ENCODE measurements at places on chromosomes 7 and 10. TPM values are rescaled to one million over a fixed set of nuclear protein-coding genes. Genes with fewer than 3 reads are reported as not detected.
A peak's percentile ranks its signal among the peaks of the same experiment; 100 is the strongest.

Gene C10orf67
- not detected for total RNA-seq

- H3K36me3 ChIP-seq, result no peaks in the 10 kb centered on the region
- no peak overlapping the region for H3K27ac ChIP-seq
- no peak overlapping the region for H3K4me3 ChIP-seq
- peaks cover 10% of the 10 kb centered on the region for H3K4me1 ChIP-seq
Measured at GRCh38 chr10:63391812-63392211, 74.0 kb downstream of the JMJD1C start.

- DNase-seq, result no peak
- H3K4me3 ChIP-seq, result no peak overlapping the region
- no peak overlapping the region for H3K27ac ChIP-seq
- peaks cover 23% of the 10 kb centered on the region for H3K4me1 ChIP-seq
- H3K36me3 ChIP-seq, result no peaks in the 10 kb centered on the region
Measured at GRCh38 chr10:11411926-11412545, 199.4 kb downstream of the USP6NL start.

GRCh38 chr10:34835908-34836508 lies 20.9 kb upstream of the PARD3 start:
- H3K36me3 ChIP-seq, result no peaks in the 10 kb centered on the region
- no peaks in the 10 kb centered on the region for H3K4me1 ChIP-seq
- no peak overlapping the region for H3K4me3 ChIP-seq
- DNase-seq, result no peak

Gene PAPOLB
- not detected for total RNA-seq

Gene PIK3CG
- total RNA-seq, result 20.8 TPM

GRCh38 chr7:12102126-12102525 lies 109.0 kb upstream of the TMEM106B start:
- no peak overlapping the region for H3K27ac ChIP-seq
- H3K36me3 ChIP-seq, result no peaks in the 10 kb centered on the region

- H3K36me3 ChIP-seq, result no peaks in the 10 kb centered on the region
- no peak overlapping the region for H3K4me3 ChIP-seq
- no peak overlapping the region for H3K27ac ChIP-seq
- H3K27me3 ChIP-seq, result no peaks in the 10 kb centered on the region
- no peaks in the 10 kb centered on the region for H3K4me1 ChIP-seq
Measured at GRCh38 chr10:2076528-2076927, 339.2 kb upstream of the ADARB2 start.

DNA sequence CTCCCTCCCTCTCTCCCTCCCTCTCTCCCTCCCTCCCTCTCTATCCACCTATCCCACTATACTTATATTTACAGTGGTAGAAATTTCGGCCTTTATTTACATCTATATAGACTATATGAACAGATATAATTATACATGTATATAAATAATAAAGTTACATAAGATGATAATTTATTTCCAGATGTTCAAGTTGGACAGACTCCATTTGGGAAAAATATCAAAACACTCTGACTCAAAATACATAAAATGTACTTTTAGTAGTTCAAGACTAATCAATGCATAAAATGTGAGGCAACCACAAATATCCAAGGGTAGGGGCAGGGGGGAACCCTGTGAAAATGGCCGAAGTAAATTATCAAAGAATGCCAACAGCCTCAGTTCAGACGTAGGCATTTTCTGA lies 203.0 kb downstream of the FANK1 start:
- no peaks in the 10 kb centered on the region for H3K27me3 ChIP-seq
- no peak for DNase-seq
- H3K27ac ChIP-seq, result no peak overlapping the region

DNA sequence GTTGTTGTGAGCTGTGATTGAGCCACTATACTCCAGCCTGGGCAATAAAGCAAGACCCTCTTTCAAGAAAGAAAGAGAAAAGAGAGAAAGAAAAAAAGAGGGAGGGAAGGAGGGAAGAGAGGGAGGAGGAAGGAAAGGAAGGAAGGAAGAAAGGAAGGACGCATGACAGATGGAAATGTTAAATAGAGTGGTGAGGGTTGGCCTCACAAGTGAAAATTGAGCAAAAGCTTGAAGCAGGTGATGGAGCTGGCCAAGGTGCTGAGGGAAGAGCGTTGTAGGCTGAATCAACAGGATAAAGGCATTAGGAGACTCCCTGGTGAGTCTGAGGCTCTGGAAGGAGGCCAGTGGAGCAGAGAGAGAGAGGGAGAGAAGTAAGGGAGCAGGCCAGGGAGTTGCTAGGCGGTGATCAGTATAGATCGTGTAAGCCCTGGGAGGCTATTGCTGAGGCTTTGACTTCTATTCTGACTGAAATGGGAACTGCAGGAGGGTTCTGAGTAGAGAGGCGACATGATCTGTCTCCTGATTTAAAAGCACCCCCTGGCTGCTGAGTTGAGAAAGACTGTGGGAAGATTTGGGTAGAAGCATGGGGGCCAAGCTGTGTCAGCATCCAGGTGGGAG lies 26.5 kb upstream of the TMEM248 start:
- peak; percentile 23 for DNase-seq
- no peaks in the 10 kb centered on the region for H3K27me3 ChIP-seq
- no peaks in the 10 kb centered on the region for H3K4me1 ChIP-seq
- no peak overlapping the region for H3K4me3 ChIP-seq
- H3K36me3 ChIP-seq, result peaks cover 8% of the 10 kb centered on the region

Gene PLEKHS1
- total RNA-seq, result not detected

GRCh38 chr10:49165821-49166483 lies 22.2 kb downstream of the TMEM273 start:
- no peak overlapping the region for H3K27ac ChIP-seq
- no peak overlapping the region for H3K4me3 ChIP-seq
- no peaks in the 10 kb centered on the region for H3K27me3 ChIP-seq
- no peak for DNase-seq
- no peaks in the 10 kb centered on the region for H3K36me3 ChIP-seq
- peaks cover 2% of the 10 kb centered on the region for H3K4me1 ChIP-seq

GRCh38 chr7:44145479-44145968 lies 4.4 kb upstream of the MYL7 start:
- H3K4me1 ChIP-seq, result peaks cover 20% of the 10 kb centered on the region
- H3K27me3 ChIP-seq, result no peaks in the 10 kb centered on the region
- H3K27ac ChIP-seq, result no peak overlapping the region
- peak; percentile 38 for DNase-seq
- H3K4me3 ChIP-seq, result peak overlapping the region; percentile 60

Gene LDB1
- 117 TPM for total RNA-seq

GRCh38 chr7:128794020-128794419 lies 2.3 kb downstream of the CCDC136 start:
- H3K36me3 ChIP-seq, result no peaks in the 10 kb centered on the region
- H3K4me3 ChIP-seq, result no peak overlapping the region
- no peak for DNase-seq
- H3K27ac ChIP-seq, result no peak overlapping the region
- no peaks in the 10 kb centered on the region for H3K27me3 ChIP-seq

GRCh38 chr10:3281941-3282673 lies 109.5 kb upstream of the PITRM1 start:
- no peaks in the 10 kb centered on the region for H3K4me1 ChIP-seq
- no peak overlapping the region for H3K27ac ChIP-seq
- DNase-seq, result no peak

GRCh38 chr10:52688899-52689298 lies 83.7 kb downstream of the MBL2 start:
- H3K36me3 ChIP-seq, result no peaks in the 10 kb centered on the region
- H3K4me1 ChIP-seq, result no peaks in the 10 kb centered on the region
- no peak overlapping the region for H3K4me3 ChIP-seq

DNA sequence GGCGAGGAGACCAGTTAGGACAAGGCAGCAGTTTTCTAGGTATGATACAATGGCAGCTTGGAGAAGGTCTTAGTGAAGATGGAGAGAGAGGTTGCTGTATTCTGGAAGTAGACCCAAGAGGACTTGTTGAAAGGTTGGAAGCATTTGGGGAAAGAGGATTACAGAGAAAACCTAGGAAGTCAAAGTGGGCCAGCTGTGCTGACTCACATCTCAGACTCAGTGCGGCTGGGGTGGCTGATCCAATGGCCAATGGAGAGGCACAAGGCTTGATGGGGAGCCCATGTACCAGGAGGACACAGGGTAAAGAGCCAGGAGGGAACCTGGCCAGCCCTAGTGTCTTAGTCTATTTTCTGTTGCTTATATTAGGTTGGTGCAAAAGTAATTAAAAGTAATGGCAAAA lies 194.5 kb upstream of the GALNT17 start:
- no peak overlapping the region for H3K4me3 ChIP-seq
- DNase-seq, result no peak
- H3K4me1 ChIP-seq, result no peaks in the 10 kb centered on the region
- no peaks in the 10 kb centered on the region for H3K36me3 ChIP-seq

DNA sequence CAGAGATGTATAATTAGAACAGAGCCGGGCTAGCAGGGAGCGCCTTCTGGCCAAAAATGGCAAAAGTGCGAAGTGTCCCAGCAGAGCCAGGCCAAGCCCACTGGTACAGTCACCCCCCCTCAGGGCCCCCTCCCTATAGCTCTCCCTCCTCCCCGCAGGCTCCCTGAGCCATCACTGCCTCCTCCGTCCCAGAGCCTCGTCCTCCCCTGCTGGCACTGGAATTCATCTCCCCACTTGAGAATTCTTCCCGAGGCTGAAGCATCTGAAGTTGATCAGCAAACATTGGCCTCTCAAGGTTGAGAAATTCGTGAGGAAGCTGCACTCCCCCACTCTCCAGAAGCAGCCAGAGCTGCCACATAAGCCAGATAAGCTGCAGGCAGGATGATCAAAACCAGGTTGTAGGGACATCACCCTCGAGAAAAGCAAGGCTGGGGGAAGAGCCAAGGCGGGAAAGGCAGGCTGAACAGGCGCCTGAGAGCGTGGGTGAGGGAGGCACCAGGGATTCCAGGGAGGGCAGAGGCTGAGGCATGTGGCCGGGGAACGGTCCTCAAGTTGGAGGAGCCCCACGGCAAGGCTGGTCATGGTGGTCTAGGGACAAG lies 23.4 kb downstream of the CAMK2G start:
- H3K36me3 ChIP-seq, result peaks cover 84% of the 10 kb centered on the region
- no peak for DNase-seq
- peaks cover 16% of the 10 kb centered on the region for H3K4me1 ChIP-seq
- no peaks in the 10 kb centered on the region for H3K27me3 ChIP-seq

Gene COL17A1
- total RNA-seq, result not detected

DNA sequence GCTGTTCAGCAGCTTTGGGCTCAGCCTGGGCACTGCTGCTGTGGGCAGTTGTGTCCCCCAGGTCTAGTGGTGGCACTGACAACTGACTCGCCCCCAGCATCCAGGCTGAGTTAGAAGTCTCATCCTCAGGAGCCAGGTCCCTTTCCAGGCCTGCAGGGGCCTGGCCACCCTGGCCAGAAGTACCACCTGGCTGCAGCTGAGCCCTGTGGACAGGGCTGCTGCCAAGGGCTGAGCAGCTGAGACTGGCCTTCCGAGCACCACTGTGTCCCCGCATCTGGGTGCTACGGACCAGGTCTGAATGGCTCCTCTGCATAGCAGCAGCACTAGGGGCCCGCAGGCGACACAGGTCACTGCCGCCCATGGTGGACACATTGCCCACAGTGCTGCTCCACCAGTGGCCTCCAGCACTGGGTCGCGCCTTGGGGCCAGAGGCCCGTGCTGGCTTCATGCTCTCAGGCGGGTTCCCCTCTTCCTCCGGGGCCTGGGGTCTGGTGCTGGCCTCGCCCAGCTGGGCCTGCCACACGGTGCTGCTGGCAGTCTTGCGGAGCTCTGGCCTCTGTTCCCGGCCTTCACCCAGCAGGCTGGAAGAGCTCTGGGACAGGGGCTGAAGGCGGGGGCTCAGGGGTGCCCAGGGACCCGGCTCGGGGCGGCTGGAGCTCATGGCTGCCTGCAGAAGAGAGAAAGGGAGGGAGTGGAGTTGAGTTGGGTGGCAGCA lies 6.2 kb downstream of the GPRIN2 start:
- H3K4me1 ChIP-seq, result no peaks in the 10 kb centered on the region
- no peak overlapping the region for H3K27ac ChIP-seq
- no peak overlapping the region for H3K4me3 ChIP-seq
- no peaks in the 10 kb centered on the region for H3K36me3 ChIP-seq
- peaks cover 13% of the 10 kb centered on the region for H3K27me3 ChIP-seq

Gene PIK3AP1
- total RNA-seq, result 0.58 TPM

- H3K36me3 ChIP-seq, result no peaks in the 10 kb centered on the region
- H3K4me3 ChIP-seq, result no peak overlapping the region
- DNase-seq, result no peak
- peaks cover 3% of the 10 kb centered on the region for H3K4me1 ChIP-seq
- no peak overlapping the region for H3K27ac ChIP-seq
Measured at GRCh38 chr10:75428434-75429158, 2.8 kb upstream of the LRMDA start.

Gene COL26A1
- not detected for total RNA-seq

GRCh38 chr10:3054851-3055199 lies 12.5 kb upstream of the PFKP start:
- DNase-seq, result no peak
- H3K27ac ChIP-seq, result no peak overlapping the region
- H3K36me3 ChIP-seq, result no peaks in the 10 kb centered on the region
- H3K4me3 ChIP-seq, result no peak overlapping the region

Data from CD4-positive, alpha-beta T cell (primary cell).